Fibroblast of skin of left quadriceps (primary cell): ENCODE measurements at places on chromosomes 3 and 15.
A peak's percentile ranks its signal among the peaks of the same experiment; 100 is the strongest.

GRCh38 chr3:125055331-125055912 lies 375 bp downstream of the HEG1 start:
- DNase-seq = no peak

- DNase-seq = no peak
Measured at GRCh38 chr3:192183109-192183508, 544.2 kb downstream of the FGF12 start.

DNA sequence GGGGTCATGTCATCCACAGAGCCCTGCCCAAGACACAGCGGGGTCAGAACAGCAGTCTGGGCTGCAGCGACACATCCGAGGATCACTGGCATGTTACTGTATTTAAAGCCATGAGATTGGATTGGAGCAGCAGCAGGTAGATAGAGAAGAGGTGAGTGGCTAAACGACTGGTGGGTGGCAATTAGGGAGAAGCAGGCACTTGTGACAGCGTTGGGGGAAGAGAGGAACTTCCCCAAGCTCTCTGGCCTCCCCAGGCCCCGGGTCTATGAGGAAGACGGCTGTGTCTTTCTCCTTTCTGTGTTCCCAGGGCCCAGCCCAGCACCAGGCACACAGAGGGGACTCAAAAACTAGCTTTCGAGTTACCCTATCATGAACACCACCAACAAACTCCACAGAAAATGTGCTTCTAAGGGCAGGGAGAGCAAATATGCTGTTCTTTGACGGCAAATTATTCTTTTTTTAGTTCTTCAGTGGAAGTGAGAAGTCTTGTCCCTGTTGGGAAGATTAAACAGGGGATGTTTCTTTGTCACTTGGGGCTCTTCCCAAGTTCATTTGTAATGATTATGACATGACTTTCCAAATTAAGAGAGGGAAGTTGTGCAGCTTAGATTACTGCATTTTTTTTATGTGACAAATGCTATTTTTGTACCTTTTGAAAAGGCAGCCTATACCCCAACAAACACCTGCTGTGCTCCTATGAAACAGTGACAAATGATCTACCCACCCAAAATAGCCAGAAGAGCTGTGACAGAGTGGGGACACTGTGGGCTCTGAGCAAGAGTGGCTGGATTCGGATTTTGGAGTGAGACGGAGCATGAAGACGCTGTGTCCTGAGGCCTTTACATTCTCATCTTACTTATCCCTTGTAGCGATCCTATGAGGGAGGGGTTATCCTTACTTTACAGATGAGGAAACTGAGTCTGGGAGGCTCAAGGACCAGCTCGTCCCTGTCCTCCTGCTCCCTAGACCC lies 7.2 kb upstream of the SYNM start:
- DNase-seq = no peak

- no peak for DNase-seq
Measured at GRCh38 chr3:46293035-46293724, 50.9 kb downstream of the CCR3 start.

GRCh38 chr3:99499235-99500158 lies 138.9 kb upstream of the COL8A1 start:
- DNase-seq = peak; percentile 54

DNA sequence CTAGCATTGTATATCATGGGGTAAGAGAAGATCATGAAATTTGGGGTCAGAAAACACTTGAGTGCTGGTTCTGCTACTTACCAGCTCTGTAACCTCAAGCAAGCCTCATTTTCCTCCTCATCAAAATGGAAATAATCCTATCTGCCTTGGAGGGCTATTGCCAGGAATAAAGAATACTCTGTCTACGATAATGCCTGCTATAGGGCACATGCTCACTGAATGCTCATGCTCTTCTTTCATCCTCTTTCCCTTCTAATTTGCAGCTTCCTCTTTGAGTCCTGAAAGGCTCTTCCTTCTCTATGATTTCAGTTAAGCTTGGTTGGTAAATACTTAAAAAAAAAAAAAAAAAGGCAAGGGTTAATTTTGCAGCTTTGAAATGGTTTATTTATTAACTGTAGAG lies 12.8 kb downstream of the RTP1 start:
- DNase-seq = no peak

DNA sequence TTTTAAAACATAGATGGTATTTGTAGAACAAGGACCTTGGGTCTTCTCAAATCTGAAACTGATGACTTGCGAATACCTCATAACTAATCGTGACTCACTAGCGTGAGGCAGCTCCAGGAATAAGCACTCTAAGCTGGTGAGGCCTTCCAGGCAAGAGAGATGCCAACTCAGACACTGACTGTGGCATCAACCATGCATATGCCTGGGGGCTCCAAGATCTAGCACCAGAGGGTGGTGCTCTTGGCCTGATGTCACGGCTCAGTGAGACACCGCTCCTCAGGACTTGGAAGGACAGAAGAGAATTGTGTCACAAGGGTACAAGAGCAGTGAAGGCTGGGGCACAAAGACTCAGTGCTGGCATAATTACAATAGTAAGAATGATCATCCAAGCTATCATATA lies 125.0 kb upstream of the TRIM42 start:
- DNase-seq = no peak

DNA sequence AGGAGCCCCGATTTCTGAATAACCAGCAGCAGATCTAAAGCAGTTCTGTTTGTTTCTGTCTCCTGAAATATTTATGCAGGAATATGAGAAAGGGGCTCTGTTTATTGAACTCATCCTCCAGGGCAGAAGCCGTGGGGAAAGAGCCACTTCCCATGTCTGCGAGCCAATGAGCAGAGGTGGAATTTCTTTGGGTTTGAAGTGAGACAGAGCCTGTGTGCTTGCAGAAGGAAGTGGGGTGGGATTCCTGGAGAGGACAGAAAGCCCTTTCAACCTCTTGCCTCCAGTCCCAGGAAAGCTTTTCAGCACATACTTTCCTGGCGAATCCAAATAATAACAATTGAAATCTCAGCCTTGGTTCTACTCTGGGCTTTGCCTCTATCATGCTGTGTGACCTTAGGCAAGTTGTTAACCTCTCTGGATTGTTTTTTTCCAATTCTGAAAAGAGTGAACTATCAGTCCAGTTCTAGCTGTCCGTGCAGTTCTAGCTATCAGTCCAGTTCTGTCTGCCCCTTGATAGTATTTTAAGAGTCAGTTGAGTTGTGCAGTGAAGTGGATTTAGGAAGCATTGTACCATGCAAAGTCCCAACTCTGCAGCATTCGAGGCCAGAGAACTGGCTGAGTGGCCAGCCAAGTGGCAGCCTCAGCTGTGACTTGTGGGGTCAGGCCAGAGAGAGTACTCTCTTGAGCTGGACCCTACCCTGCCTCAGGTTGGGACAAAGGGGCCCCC lies 15.9 kb downstream of the CORO2B start:
- DNase-seq = no peak

DNA sequence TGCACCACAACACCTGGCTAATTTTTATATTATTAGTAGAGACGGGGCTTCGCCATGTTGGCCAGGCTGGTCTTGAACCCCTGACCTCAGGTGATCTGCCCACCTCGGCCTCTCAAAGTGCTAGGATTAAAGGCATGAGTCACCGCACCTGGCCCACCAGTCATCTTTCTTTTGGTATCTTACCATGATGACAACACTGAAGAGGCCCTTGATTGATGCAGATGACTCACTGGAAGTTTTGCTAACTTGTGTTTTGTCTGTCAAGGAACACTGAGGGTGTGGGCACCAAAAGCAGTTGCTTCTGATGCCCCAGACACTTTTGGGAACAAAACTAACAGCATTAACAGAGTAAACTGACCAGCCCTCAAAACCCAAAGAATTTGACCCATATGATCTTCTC lies 88.3 kb downstream of the MYO5A start:
- DNase-seq = no peak

DNA sequence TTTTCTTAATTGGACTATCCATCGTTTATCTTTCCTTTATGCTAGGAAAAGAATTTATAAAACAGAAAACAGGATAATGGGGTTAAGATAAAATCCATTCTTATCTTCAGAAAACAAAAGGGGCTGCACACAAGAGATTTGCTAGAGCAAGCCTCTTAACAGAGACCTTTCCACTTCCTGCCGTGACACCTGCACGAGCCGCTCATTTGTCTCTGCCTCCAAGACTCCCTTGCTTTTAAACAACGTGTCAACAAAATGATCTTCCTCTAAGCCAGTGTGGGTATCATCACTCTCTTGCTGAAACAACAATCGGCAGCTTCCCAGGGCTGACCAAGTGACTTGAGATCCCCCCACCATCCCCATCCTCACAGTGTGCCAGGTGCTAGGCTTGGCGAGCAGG lies 33.1 kb downstream of the GABRB3 start:
- DNase-seq = no peak

DNA sequence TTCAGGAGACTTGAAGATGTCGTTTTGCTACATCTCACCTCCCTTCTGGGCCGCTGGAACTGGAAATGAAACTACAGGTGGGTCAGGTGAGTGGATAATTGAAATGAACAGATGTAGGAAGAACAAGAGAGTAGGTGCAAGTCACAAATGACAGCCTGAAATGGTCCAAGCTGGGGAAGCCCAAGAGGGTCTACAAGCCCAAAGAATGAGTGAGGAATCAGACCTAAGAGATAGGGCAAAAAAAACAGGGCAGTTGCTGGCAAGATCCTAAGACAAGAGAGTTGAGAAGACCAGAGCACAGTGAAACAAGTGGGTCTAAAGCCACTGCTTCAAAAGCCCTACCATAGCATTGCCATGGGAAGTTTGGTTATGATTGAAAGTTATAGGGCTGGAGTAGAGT lies 67.4 kb upstream of the SNRK start:
- no peak for DNase-seq

DNA sequence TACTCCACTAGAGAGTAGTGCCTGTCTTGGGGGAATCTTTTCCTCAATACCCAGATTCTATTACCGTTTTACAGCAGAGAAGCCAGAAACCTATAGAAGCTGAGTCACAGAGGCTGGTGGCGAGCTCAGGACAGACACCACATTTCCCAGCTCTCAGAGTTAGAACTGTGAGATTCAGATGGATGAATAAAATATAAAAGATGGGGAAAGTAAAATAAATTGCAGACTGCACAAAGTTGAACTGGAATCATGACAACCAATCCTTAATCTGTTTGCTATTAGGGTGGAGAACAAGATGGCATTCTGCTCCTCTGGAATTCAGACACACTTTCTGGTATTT lies 40.5 kb upstream of the CMSS1 start:
- no peak for DNase-seq

GRCh38 chr3:151421938-151422337 lies 37.4 kb upstream of the P2RY12 start:
- no peak for DNase-seq

GRCh38 chr3:16464511-16465148 lies 48.9 kb downstream of the RFTN1 start:
- DNase-seq = no peak

- DNase-seq = no peak
Measured at GRCh38 chr3:72031581-72031980, 246.6 kb upstream of the PROK2 start.

DNA sequence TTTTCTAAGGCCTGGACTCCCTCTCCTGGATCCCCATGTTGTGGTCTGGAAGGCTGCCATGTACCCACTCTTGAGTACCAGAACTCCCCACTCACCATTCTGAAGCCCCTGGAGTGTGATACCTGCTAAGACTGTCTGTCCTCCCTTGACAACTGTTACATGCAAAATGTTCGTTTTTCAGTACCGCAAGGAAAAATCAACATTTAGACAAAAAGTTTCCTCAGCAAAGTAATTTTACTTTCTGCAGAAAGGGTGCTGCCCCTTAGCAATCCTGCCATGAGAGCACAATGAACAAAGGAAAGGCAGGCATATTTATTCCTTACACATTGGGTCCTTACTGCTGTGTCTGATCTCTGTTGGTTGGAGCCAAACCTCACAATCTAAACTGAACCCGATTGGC lies 7.0 kb upstream of the GK5 start:
- DNase-seq = no peak

- DNase-seq = no peak
Measured at GRCh38 chr15:76529911-76530310, 193.3 kb downstream of the ISL2 start.

- no peak for DNase-seq
Measured at GRCh38 chr3:170712798-170713197, 126.9 kb upstream of the SLC7A14 start.

- DNase-seq = no peak
Measured at GRCh38 chr3:51717947-51718346, 11.1 kb downstream of the GRM2 start.

- no peak for DNase-seq
Measured at GRCh38 chr3:101020351-101021015, 27.3 kb upstream of the ABI3BP start.

- DNase-seq = no peak
Measured at GRCh38 chr15:66535056-66535455, 29.9 kb downstream of the ZWILCH start.

DNA sequence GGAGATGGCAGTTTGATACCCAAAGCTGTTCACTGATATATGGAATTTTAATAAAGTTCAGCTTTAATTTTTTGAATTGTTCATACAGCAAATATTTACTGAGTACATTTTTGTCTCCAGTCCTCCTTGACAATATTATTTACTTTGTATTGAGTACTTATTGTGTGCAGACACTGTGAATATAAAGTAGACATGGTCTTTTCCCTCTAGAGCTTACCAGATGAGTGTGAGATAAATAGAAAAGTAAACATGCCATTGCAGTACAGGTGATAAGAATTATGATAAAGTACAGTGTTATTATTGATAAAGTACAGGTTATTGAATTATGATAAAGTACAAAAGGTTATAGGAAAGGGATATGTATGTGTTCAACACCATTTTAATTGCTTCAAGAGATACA lies 2.1 kb downstream of the UBA5 start:
- no peak for DNase-seq

DNA sequence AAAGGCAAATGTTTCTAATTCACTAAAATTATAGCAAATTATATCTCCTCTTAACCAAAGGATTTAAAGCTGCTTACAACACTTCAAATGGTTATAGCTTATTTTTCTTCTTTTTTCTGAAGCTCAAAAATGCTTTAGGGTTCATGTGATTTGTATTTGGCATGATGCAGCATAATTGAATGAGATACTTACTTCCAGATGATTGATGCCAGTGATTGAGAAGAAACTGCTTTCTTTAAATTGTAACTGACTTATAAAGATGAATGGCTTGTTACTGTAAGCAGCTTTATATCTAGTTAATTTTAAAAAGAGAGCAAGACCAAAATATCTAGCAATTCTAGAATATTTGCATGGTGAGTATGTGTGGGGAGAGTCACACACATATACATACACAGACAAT lies 270.7 kb upstream of the THRB start:
- DNase-seq = no peak

DNA sequence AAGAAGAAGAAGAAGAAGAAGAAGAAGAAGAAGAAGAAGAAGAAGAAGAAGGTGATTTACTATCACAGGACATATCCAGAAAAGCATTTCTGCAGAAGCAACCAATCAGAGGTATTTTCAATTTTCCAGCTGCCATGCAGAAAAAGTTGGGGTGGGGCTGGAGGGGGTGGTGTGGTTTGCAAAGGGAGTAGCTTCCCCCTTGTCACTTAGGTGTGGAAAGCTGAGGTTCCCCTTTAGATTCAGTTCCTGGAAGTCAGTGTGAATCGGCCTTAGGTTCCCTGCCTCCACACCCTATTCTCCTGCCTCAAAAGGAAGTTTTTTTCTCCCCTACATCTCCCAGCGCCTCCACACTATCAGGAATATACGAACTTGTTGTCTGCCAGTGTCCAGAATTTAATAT lies 276.7 kb upstream of the ARRDC4 start:
- no peak for DNase-seq
